ENCODE measurements at places on chromosomes 7 and 10.

GRCh38 chr7:18241543-18242231 lies 214.0 kb upstream of the PRPS1L1 start:
- no peak for DNase-seq

DNA sequence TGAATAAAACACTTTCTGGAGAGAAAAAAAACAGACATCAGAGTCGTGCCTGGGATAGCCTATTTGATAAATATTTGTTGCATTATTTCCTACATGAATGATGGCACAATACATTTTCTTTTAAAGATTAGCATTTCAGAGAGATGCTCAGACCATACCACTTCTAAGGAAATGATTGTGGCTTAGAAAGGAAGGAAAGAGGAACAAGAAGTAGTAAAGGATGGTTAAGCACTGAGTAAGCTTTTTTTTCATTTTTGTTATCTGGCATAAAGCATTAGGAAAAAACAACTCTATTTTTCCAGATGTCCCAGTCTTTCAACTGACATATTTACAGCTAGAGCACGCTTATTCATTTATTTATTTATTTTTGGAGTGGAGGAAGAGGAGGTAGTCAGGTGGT lies 258.8 kb upstream of the TEX47 start:
- no peak for DNase-seq

DNA sequence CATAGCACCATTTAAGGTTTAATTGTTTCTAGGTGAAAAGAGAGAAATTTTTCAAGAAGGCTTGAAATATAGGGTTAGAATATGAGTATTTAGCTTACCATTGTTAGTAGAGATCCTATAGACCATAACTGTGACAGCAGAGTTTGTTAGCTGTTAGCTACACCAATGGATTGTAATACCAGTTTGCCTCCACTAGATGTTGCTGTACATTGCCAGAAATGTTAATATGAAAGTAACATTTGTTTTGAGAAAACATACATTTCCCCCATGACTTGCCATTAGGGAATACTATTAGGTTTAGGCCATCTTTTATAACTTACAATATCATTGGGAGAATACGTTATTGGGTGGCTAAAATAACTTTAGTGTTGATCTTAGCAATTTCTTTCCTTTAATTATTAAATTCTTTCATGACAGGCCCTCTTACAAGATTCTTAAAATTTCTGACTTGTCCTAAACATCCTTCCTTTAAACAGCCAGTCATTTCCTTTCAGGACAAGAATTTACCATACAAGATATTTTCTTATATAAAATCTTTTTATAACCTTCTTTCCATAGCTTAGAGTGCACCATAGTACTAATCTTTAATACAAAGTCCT lies 39.5 kb downstream of the ZNF117 start:
- no peak for DNase-seq

DNA sequence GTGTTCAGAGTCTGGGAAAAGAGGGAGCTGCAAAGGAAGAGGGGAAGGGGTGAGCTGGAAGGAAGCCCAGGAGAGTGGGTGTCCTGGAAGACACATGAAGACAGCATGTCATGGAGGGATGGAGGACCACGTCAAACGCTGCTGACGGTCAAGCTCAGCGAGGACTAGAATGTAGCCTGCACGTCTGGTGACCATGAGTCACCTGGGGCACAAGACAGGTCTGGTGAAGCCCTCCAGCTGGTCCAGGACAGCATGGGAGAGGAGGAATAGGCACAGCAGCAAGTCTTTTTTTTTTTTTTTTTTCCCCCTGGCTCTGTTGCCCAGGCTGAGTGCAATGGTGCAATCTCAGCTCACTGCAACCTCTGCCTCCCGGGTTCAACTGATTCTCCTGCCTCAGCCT lies 19.6 kb upstream of the AMZ1 start:
- DNase-seq = no peak

DNA sequence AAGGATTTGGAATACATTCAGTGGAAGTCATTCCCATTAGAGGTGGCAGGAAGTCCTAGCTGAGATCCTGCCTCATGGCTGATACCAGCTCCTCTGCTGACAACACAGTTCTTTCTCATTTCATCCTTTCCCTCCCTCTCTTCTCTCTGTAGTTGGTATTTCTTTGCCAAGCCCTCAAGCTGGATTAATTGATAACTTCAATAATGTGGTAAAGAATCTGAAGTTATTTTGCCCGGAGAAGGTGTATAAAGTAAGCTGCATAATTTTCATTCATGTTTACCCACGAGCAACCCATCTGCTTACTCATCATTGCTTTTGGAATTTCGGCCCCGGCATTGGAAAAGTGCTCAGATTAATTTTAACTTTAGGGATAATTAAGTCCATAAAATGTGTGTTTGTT lies 85.2 kb upstream of the PLPP4 start:
- no peak for DNase-seq

GRCh38 chr10:24858288-24859270 lies 93.8 kb downstream of the PRTFDC1 start:
- DNase-seq = no peak

DNA sequence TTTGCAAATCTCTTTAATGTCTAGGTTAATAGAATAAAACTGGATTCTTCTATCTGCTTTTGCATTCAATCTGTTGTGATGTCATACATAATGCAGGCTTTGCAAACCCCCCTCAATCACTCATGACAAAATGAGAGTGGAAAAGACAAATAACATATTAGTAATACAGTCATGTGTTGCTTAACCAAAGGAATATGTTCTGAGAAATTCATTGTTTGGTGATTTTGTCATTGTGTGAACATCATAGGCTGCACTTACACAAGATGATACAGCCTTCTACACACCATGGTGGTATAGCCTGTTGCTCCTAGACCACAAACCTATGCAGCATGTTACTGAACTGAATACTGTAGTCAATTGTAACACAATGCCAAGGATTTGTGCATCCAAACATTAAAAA lies 87.3 kb upstream of the SEC61G start:
- no peak for DNase-seq

DNA sequence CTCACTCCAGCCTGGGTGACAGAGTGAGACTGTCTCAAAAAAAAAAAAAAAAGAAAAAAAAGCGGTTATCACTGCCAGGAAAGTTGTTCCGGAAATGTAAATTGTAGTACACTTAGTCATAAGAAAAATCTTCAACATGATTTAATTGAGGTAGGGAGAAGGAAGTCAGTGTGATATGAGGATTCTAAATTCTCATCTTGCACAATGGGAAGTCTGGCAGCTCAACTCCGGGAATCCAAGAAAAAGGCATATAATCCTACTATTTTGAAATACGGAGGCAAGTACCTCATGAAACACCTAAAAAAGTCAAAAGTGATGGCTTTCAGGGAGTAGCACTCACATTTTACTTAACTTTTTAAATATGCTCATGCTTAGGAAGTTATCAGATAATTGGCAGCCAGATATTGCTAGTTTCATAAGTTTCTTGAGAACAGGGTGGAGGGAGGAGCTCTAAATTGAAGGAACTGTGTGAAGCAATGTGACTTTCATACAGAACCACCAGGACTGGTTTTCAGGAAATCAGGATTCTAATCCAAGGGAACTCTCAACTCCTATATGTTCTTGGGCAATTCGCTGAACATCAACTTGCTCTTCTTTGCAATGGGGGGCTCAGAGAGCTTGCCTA lies 2.7 kb upstream of the C7orf25 start:
- DNase-seq = no peak

DNA sequence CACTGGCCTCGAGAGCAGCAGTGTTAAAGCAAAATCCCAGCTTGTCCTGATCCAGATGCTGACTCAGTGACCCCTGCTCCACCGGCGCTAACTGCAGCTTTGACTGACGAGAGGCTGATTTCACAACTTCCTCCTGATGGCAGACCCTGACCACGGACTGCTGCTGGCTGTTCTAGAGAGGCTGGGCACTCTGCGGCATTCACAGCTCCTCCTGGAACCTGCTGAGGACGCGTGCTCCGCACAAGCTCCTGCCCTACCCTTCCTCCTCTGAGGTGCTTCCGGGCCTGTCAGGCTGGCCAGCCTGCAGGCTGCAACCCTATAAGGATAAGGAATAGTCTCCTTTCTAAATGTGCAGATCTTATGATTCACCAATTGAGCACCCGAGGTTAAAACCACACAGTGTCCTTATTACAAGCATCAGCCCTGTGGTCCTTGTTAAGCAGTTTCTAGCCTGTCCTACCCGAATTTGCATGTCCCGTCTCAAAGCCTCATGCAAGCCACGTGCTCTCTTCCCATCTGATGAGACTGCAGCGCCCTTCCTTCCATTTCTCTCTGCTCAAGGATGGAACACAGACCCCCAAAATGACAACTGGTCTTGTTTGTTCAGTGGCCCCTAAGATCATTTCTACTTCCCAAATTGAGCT lies 35.5 kb upstream of the NCAPG2 start:
- no peak for DNase-seq

- DNase-seq = no peak
Observed at GRCh38 chr10:24928163-24928562, 24.2 kb downstream of the PRTFDC1 start.

DNA sequence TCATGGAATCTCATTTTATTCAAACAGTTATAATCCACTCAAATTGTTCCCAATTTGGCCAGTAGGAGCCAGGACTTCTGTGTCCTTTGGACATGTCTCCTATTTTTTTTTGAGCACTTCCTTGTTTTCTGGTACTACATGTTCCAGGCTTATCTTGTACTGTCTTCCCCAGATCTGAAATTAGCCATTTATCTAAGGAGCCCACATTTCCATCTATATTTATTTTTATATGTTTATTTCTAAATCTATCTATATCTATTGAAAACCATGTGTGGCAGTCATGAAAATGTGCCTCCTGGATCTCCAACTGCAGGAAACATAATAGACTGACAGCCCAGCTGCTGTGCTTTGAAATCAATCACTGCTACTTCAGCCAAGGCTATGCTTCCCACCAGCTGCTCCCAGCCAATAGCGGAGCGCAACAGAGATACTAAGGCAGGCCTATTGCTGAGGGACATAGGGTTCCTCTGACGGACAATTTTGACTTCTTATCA lies 147.1 kb downstream of the LRRC4 start:
- no peak for DNase-seq

DNA sequence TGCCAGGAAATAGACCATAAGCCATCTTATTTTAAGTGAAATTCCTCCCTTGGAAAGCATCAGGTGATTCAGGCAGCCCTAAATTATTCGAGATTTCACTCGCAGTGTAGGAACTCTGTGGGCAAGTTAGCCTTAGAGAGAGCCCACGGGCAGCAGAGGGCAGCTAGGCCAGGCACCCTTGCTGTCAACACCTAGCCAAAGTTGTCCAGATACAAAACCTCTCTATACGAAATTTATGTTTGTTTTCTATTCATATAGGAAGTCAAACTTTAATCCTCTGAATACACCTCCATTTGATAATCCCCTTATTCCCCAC lies 1043.5 kb downstream of the GATA3 start:
- DNase-seq = no peak

DNA sequence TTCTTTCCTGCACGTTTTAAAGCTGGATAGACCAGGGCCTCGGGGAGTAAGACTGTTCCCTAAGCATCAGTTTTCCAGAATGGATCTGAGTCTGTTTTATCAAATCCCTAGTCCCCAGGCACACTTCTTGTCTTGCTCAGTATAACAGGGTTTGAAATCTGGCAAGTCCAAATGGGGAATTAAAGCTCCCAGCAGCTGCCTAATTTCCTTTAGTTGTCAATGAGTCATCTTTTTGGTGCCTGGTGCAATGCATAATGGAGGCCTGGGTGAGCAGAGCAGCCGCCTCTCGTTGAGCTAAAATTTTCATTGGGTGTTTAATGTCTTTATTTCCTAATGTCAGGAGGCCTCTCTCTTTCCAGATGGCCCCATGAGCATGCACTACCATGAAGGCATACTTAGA lies 87.9 kb downstream of the STRA8 start:
- no peak for DNase-seq

GRCh38 chr7:2151237-2151636 lies 81.5 kb downstream of the MAD1L1 start:
- no peak for DNase-seq

DNA sequence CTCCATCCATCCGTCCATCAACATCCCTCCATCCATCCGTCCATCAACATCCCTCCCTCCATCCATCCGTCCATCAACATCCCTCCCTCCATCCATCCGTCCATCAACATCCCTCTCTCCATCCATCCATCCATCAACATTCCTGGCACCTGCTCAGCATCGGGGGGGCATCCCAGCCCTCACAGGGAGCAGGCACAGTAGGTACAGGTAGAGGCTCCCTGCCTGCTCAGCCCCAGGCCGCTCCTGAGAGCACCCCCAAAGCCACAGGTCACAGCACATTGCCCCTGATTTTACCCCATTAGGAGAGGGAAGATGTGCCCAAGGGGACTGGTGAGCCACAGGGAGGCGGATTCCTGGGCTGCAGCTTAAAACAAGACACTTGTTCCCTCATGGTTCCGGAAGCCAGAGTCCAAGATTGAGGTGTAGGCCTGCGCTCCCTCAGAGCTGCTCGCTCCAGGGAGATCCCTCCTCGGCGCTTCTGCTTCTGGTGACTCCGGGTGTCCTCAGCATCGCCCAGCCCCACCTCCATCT lies 21.1 kb upstream of the CFAP46 start:
- DNase-seq = no peak

DNA sequence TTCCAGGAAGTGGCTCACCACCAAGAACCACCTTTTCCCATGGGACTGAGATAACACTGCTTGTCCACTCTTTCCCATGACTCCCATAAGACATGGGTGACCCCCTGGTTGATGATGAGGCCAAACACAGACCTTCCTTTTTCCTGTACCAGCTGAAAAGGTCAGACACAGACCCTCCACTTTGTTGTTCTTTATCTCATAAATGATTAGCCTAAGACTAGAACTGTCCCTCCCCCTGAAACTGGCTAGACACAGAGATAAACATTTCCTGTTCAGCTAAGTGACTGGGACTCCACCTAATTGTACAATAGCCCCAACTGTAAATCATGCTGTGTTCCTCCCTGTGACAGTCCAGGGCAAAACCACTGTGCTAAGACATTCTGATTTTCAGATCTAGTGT lies 8.2 kb upstream of the NRG3 start:
- DNase-seq = no peak

- DNase-seq = no peak
Observed at GRCh38 chr7:85554236-85555178, 367.7 kb upstream of the SEMA3D start.

- peak; percentile 26 for DNase-seq
Observed at GRCh38 chr10:17742918-17743317, 9.1 kb upstream of the TMEM236 start.

- no peak for DNase-seq
Observed at GRCh38 chr10:16847644-16848043, 30.4 kb upstream of the RSU1 start.

DNA sequence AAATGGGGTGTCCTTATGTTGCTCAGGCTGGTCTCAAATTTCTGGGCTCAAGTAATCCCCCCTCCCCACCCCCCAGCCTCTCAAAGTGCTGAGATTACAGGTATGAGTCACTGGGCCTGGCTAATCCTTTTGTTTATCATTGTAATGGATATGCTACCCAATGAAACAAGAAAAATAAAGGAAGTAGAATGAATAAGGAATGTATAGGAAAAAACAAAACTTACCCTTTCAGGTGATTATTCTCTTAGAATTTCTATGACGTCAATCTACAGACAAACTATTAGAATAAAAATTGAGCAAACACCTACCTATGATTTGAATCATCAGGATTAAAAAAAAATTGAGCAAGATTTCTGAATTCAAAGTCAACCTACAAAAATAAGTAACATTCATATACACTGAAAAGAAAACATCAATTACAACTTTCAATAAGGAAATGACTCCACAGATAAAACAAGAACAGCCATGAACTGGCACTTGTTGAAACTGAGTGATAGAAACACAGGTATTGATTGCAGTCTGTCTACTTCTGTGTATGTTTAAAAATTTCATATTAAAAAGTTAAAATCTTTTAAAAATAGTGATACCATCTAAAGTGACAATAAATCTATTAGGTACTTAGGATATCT lies 12.2 kb downstream of the ADAM12 start:
- DNase-seq = no peak

- DNase-seq = no peak
Observed at GRCh38 chr10:42939237-42939636, 137.6 kb upstream of the RET start.

Measured in stimulated activated CD4-positive, alpha-beta T cell treated with anti-CD3 and anti-CD28 coated beads, Interleukin-12 subunit alpha, Interleukin-12 subunit beta, amount 100 ng/mL, for 24 hours (primary cell).